ENCODE measurements at places on chromosomes 16 and 17.

- DNase-seq: no peak
Measured at GRCh38 chr16:73126525-73126853, 78.6 kb upstream of the ZFHX3 start.

DNA sequence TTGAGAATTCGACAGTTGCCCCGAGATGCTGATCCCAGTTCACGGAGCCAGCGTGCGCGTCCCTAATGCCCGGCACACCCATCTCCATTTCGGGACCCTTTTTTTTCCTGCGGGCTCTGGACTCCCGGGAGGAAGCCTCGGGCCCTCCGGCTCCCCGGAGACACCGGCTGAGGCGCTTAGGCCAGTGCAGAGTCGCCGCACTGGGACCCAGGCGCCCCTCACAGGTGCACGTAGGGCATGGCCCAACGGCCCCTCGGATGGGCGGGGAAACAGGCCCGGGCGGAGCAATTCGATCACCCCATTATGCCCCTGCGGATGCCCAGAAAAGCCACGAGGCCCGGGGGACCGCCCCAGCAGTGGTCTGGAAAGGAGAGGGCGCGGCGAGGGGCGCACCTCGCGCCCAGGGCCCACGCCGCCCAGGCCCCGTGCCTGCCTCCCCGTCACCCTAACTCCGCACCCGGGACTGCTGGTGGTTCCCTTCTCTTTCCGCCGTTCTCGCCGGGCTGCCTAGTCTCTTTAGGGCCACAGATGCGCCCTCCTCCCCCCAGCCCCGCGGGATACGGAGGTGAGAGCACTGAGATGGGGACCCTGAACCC lies 18.5 kb upstream of the ZFHX3 start:
- DNase-seq: no peak

DNA sequence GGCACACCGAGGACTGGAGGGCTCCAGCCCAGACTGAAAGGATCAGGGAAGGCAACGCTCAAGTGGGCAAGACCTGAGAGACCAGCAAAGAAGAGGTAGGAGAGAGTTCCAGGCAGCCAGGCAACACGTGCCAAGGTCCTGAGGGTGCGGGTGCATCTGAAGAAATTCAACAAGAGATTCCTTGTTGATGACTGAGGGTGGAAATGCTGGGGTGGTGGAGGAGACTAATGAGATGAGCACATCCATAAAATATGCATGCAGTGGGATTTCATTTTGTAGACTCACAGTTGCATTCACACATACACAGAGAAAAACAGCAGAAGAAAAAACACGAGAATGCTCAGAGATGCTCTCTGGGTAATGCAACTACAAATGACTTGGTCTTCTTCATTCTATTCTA lies 154.8 kb upstream of the FOXF1 start:
- DNase-seq: no peak

DNA sequence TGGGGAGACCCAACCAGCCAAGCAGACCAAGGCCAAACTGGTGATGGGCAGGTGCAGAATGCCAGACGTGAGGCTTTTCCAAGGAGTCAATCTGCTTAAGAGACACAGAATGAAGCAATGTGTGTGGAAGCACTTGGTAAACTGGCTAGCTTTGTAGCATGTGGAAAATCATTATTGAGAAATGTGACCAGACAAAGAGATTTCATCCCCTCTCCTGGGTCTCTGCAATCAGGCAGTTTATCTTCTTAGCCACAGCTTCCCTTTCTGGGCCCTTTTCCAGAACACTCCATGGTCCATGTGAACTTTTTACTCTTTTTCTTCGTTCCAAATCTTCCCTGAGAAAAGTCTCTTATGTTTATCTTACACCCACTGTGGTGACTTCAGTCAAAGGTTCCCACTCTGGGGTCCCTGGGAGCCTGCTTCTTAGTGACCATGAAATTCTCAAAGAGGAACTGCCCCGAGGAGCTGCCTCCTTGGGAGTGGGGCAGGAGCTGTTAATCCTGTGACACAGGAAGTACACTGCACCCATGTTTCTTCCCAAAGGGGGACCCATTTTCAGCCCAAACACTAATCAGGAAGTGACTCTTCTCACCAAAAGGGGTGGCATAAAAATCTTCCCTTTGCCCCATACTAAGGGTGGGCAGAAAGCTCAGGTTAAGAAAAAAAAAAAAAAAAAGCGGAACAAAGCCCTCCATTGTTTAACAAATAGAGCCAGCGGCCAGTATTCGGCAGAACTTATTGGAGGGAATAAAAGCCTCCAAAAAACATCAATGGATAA lies 346.2 kb upstream of the ASIC2 start:
- no peak for DNase-seq
